Hematopoietic multipotent progenitor cell (in vitro differentiated cells): ENCODE measurements at places on chromosomes 2 and 18.

DNA sequence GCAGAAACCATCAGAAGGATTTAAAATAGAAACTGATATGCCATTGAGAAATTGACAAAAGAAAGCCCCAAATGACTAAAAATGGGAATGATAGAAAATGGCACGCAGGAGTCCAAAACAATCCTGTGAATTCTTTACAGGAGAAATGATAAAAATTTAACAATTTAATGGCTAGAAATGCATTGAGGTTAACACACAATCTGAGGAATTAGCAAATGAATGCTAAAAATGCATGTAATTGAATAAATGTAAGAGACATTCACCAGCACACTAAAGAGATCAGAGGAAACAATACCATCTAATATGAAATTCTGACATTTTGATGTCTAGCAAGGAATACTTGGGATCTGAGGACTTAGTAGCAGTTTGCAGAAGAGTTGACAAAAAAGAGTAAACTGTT, 37.0 kb downstream of the MARCHF4 start:
- DNase-seq: no peak

GRCh38 chr2:55420871-55421270, 1.2 kb upstream of the CCDC88A start:
- DNase-seq: no peak

GRCh38 chr18:79792096-79792987, 5.4 kb upstream of the KCNG2 start:
- no peak for DNase-seq

DNA sequence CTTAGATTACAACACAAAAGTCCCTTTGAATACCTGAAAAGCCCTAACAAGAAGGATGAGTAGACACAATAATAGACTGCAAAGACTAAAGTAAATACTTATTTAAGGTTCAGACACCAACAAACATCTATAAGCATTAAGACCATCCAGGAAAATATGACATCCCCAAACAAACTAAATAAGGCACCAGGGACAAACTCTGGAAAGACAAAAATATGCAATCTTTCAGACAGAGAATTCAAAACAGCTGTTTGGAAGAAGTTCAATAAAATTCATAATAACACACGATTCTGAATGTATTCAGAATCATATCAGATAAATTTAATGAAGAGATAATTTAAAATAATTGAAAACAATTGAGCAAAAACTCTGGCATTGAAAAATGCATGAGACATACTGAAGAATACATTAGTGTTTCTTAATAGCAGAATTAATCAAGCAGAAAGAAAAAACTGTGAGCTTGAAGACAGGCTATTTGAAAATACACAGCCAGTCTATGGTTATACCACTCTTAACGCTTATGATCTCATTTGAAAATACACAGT, 1388.8 kb downstream of the DSC3 start:
- DNase-seq: no peak

DNA sequence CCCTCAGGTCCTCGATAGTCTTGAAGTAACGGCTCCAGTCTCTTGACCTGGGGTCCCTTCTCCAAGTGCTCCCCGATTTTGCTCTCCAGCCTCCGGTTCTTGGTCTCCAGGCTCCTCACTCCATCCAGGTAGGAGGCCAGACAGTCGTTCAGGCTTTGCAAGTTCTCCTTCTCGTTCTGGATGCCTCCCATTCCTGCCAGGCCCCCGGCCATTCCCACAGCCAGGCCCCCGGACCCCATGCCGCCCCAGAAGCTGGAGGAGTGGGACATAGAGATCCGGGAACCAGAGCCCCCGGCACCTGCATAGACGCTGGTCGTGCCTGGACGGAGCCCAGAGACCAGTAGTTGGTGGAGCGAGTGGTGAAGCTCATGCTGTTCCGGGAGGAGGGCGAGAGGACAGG, 29.0 kb upstream of the RAB31 start:
- no peak for DNase-seq

DNA sequence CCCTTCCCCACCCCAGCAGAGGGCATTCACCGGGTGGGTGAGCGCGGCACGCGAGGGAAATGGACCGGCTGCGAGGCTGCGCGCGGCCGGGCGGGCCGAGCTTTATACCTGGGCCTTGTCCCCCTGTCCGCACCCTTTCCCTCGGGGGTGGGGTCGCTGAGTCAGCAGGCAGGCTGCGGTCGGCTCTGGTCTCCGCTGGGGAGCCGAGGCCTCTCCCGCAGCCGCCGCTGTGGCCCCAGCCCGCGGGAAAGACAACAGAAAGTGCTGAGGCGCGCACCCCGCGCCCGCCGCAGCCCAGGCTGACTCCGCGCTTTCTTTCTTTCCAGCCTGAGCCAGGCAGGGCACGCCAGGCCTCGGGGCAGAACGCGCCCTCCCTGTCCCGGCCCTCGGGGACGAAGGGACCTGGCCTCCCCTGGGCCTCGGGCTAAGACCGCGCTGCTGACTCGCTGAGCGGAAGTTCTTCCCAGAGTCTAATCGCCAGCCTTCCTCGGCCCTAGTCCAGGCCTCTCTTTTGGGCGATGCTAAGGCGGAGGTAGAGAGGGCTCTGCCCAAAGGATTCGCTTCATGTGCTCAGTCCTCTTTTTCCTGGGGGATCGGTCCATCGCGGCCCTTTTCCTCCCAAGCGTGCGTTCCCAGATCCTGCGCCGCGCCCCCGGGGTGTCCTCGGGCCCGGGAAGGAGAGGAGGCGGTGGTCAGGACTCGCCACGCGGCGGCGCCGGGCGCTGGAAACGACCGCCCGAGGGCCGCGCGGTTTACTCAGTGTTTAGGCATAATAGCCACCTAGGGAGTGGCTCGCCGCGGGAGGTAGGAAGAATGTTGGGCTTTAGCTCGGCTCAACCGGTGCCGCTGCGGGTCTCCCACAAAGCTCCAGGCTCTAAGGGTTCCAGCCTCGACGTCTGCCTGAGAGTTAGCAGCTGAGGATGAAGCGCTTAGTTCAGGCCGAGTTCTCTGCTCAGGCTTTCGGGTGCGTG, at the start of gene CRYBA2:
CRYBA2 (minus strand) TSS at position 78 of the 971 bp plus-strand sequence. CDS start 246 bp downstream, outside the sequence.
- no peak for DNase-seq

DNA sequence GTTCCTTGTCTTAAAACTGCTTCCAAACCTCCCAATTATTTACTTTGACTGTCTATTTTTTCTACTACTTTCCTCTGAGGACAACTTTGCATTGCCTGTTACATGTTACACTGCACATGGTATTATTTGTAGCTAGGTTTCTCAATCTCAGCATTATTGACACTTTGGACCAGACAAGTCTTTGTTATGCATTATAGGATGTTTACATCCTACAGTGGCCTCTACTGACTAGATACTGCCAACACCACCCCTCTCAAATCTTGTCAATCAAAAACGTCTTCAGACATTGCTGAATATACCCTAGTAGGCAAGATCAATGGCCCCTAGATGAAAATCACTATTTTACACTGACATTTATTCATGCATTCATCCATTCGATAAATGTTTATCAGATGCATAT, 129.6 kb upstream of the DNAJC10 start:
- DNase-seq: no peak

DNA sequence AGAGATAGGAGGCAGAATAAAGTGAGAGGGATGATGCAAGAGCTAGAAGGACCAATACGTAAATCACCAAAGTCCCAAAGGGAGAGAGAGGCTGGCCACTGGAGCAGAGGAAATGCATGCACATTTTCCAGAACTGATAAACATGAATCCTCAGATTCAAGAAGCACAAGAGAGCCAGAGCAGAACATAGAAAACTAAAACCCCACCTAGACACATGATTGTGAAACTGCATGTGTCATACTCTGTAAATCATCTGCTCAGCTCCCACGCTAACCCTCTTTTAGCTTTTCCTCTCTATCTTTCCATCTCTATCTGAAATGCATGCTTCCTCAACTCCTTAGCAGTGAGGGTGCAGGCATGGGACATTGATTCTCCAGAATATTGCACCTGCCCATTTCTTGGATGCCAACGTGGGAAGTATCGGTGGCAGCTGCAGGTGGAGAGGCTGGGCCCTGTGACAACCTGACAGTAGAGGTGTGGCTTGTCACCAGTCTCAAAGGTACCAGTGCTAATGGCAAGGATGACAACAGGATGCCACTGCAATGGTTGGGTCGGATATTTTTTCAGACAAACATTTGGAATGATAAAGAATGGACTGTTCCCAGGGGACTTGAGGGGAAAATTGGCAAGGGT, 89.3 kb upstream of the OTOS start:
- no peak for DNase-seq

GRCh38 chr2:131122496-131122895, 17.4 kb downstream of the PLEKHB2 start:
- no peak for DNase-seq

DNA sequence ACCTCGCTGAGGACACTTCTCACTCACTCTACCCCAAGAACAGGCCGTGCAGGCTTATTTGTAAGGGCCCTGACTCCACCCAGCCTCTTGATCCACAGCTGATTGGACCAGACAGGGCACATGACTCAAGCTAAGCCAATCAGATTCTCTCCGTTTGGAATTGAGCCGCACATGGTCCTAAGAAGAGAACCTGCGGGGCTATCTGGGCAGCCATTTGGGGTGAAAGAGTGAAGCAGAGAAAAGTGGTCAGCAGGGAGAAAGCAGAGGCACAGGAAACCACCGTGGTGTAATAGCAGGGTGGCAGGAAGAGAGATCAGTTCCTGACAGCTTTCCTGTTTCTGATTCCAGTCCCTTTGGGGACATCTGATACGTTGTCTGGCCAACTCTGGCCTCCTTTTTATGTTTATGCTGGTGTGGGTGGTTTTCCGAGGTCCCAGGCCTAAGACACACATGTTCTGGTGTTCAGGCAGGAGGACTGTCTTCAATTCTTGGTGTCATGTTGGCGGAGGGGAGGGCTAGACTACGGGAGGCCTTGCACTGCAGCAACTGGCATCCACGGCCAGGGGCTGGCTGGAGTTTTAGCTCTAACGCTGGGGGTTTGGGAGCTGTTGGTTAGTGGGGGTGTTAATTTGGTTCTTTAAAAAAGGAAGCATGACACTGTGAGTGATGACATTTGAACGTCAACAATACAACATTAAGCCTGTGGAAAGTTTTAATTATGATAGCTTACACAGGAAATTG, 26.1 kb upstream of the SPTBN1 start:
- DNase-seq: no peak

GRCh38 chr18:8709248-8710059, 4.1 kb downstream of the MTCL1 start:
- DNase-seq: no peak

- no peak for DNase-seq
These were observed 28.3 kb downstream of the ARL5A start for GRCh38 chr2:151799886-151800292.

- no peak for DNase-seq
These were observed 1.3 kb downstream of the GBX2 start for GRCh38 chr2:236166796-236167296.

- no peak for DNase-seq
These were observed 46.1 kb downstream of the RASGRP3 start for GRCh38 chr2:33522576-33522975.

- no peak for DNase-seq
These were observed 45.3 kb downstream of the HNMT start for GRCh38 chr2:138009622-138010021.

DNA sequence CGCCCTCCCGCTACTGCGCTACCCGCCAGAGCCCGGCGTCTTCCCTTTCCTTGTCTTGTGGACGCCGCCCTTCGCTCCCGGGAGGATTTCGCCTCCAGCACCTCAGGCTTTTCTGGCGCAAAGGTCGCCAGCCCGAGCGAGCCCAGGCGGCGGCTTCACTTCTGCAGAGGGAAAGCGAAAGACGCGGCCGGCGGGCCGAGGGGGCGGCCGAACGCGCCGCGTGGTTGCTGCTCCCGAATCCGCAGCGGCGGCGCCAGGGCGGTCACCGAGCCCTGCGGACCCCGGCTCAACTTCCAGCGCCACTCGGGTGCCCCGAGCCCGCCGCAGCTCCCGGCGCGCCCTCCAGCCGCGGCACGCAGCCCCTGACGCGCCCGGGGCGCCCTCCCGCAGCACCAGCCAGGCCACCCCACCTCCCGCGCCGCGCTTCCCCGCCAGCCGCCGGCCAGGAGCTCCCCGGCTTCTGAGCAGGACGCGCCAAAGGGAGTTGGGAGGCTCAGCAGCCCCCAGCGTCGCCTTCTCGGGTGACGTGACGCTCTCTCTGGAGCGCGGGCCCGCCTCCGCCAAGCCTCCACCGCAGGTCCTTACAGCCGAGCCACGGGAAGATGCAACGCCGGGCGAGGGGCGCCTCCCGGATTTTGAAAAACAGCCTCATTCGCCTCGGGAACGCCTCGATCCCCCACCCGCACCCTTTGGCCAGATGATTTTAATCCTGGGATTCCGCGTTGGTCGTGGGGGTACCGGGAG, 84.9 kb upstream of the EPB41L3 start:
- peak; percentile 19 for DNase-seq

- no peak for DNase-seq
These were observed 5.4 kb upstream of the CD302 start for GRCh38 chr2:159803235-159803962.

GRCh38 chr2:215742021-215742420, 271.3 kb downstream of the MREG start:
- DNase-seq: no peak

- DNase-seq: no peak
These were observed 81.9 kb upstream of the COL5A2 start for GRCh38 chr2:189261431-189261841.
